ENCODE measurements at places on chromosomes 12 and 14.

DNA sequence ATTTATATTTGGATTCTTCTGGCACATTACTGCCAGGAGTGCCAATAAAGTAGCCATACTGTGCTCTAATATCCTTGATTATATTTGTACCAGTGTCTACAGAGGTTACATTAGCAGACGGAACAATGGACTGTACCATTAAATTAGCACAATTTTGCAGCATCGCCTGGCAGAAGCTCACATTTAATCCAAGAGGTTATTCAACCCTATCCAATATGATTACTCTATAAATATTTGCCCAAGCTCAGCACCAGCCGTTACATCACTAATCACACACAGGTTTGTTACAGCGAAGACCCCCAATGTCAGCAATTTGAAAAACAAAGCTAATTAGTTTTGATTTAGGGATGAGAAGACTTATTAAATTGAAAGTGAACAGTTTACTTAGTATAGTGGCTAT lies 16.9 kb upstream of the MGST1 start:
- no peaks in the 10 kb centered on the region for H3K36me3 ChIP-seq
- H3K27ac ChIP-seq, result no peak overlapping the region
- H3K4me3 ChIP-seq, result no peak overlapping the region

DNA sequence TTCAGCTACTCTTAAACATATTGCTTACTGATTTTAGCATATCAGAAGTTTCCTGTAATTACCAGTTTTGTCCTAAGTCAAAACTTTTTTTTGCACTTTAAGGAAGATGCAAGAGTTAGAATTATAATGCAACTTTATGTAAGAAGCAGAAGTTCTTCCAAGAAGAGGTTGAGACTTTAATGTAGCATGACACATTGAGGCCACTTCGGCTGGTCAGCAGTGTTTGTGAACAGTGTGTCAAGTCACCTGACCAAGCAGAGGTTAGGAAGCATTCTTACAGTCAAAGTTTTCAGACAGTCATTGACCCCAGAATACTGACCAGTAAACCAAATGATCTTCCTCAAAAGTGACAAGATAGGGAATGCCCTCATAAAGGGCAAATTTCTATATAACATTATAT lies 15.2 kb downstream of the FGFR1OP2 start:
- H3K27ac ChIP-seq, result no peak overlapping the region
- DNase-seq, result no peak
- no peaks in the 10 kb centered on the region for H3K4me1 ChIP-seq
- H3K36me3 ChIP-seq, result peaks cover 1% of the 10 kb centered on the region
- no peaks in the 10 kb centered on the region for H3K27me3 ChIP-seq

DNA sequence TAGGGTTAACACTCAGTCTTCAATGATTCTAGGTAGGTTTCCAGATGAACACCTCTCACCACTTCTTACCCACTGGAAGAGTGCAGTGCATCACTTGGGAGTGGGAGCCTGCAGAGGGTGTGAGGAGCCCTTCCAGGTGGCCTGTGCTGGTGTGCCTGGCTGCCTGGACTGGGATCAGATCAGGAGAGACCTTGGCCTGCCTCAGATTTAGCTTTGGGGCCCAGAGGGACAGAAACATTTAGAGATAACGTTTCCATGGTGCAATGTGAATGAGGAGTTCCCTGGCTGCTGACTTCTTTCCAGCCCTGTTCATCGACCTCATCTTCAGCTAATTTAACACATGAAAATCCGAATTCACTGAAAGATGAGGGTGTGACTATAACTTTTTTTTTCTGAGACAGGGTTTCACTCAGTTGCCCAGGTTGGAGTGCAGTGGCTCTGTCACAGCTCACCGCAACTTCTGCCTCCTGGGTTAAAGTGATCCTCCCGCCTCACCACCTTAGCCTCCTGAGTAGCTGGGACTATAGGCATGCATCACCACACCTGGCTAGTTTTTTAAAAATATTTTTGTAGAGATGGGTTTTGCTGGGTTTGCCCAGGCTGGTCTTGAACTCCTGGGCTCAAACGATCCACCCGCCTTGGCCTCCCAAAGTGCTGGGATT lies 53.6 kb downstream of the SUSD6 start:
- H3K4me3 ChIP-seq, result no peak overlapping the region
- DNase-seq, result peak; percentile 55
- H3K4me1 ChIP-seq, result peaks cover 41% of the 10 kb centered on the region
- H3K36me3 ChIP-seq, result peaks cover 1% of the 10 kb centered on the region
- no peaks in the 10 kb centered on the region for H3K27me3 ChIP-seq
- no peak overlapping the region for H3K27ac ChIP-seq

GRCh38 chr12:65156366-65156841 lies 13.0 kb upstream of the LEMD3 start:
- H3K4me1 ChIP-seq, result no peaks in the 10 kb centered on the region
- no peak for DNase-seq

DNA sequence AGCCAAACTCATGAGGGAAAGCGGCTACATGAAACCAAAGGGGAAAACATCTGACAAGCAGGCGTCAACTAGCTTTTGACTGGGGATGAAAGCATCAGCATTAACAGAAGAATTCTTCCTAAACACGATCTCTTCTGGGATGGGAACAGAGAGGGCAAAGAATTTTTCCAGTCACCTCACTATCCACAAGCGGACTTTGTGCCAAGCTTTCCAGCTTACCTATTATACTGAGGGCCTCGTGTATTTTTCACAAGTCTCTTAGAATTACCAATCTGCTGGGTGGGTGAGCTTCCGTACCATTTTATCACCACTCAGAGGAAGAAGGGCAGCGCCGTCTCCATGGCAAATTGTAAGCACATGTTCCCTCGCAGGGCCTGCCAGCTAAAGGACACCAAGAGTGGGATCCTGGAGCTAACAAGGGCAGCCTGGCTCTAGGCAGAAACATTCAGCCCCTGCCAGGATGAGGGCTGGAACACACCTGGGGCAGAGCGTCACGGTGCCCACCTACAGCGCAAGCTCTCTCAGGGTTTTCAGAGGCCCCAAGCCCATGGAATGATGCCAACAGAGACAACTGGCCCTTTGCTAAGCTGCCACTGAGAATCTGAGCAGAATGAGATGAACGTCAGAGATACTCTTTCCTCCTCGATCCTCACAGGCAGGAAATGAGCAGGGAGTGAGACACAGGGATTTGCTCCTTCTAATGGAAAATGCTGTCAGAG lies 74.6 kb downstream of the CHGA start:
- no peaks in the 10 kb centered on the region for H3K36me3 ChIP-seq
- no peak overlapping the region for H3K27ac ChIP-seq
- H3K4me3 ChIP-seq, result no peak overlapping the region
- H3K4me1 ChIP-seq, result no peaks in the 10 kb centered on the region
- DNase-seq, result no peak
- no peaks in the 10 kb centered on the region for H3K27me3 ChIP-seq

DNA sequence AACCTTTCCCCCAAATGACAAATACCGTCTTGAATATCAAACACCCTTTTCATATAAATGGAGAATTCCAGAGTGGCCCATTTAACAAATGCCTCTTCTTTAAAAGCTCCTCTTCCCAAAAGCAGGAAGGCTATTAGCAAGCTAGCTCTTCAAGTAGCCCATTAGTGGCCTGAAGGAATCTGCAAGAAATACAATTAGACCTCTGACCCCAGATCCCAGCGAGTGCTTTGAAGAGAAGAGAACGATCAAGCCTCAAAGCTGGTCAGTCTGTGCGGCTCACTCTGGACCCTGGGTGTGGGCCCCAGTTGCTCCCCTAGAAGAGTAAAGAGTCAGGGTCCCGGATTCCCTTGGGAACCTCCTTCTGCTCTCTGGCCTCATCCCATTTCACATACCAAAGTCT lies 325.6 kb downstream of the NUAK1 start:
- no peak overlapping the region for H3K4me3 ChIP-seq
- H3K27me3 ChIP-seq, result no peaks in the 10 kb centered on the region
- H3K4me1 ChIP-seq, result peaks cover 18% of the 10 kb centered on the region
- H3K36me3 ChIP-seq, result no peaks in the 10 kb centered on the region

DNA sequence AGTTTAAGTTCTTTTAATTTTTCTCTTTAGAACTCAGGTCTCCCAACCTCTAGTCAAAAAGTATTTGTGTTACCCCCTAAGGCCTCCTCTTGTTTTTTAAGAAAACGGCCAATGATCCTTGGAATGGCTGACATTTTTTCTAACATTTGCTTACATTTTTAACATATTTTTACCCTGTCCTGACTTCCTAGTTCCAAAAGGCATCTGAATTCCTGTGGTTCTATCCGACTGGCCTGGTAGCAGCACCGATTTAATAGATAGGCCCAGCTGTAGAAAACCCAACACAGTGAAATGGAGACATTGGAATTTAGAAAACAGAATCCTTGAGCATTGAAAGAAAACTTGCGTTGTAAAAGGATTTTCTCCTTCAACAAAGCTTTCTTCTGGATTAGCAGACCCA lies 134.7 kb upstream of the GSC start:
- H3K4me1 ChIP-seq, result peaks cover 9% of the 10 kb centered on the region
- no peak for DNase-seq

DNA sequence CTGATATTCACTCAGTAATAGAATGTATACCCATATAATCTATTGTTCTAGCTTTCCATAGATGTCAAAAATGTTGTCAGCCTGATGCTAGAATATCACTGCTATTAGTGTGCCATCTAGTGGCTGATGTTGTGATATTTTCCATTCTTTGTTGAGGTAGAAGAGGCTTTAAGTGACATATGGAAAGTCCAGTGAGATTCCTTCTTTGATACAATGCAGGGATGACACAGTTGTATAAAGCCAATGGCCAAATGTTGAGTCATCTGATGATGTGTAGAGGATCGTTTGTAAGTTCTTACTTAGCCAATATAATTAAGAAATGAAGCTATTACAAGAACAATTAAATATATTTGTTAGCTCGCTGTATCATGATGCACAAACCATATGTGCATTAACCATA lies 58.1 kb upstream of the PCED1B start:
- no peak overlapping the region for H3K27ac ChIP-seq
- H3K4me3 ChIP-seq, result no peak overlapping the region
- peaks cover 17% of the 10 kb centered on the region for H3K4me1 ChIP-seq
- DNase-seq, result peak; percentile 74
- no peaks in the 10 kb centered on the region for H3K36me3 ChIP-seq
- H3K27me3 ChIP-seq, result no peaks in the 10 kb centered on the region

- H3K36me3 ChIP-seq, result no peaks in the 10 kb centered on the region
- H3K4me1 ChIP-seq, result no peaks in the 10 kb centered on the region
- no peak overlapping the region for H3K4me3 ChIP-seq
- H3K27ac ChIP-seq, result no peak overlapping the region
- H3K27me3 ChIP-seq, result no peaks in the 10 kb centered on the region
- DNase-seq, result no peak
Observed at GRCh38 chr12:120914794-120915193, 10.6 kb upstream of the SPPL3 start.

- H3K27me3 ChIP-seq, result no peaks in the 10 kb centered on the region
- DNase-seq, result no peak
- H3K4me1 ChIP-seq, result peaks cover 15% of the 10 kb centered on the region
- peak overlapping the region; percentile 84 for H3K27ac ChIP-seq
Observed at GRCh38 chr12:45214749-45215418, 1.0 kb upstream of the ANO6 start.

- DNase-seq, result no peak
- H3K36me3 ChIP-seq, result peaks cover 4% of the 10 kb centered on the region
- H3K4me1 ChIP-seq, result no peaks in the 10 kb centered on the region
- H3K27ac ChIP-seq, result no peak overlapping the region
- H3K4me3 ChIP-seq, result no peak overlapping the region
Observed at GRCh38 chr14:39060818-39061437, 42.1 kb downstream of the SEC23A start.

DNA sequence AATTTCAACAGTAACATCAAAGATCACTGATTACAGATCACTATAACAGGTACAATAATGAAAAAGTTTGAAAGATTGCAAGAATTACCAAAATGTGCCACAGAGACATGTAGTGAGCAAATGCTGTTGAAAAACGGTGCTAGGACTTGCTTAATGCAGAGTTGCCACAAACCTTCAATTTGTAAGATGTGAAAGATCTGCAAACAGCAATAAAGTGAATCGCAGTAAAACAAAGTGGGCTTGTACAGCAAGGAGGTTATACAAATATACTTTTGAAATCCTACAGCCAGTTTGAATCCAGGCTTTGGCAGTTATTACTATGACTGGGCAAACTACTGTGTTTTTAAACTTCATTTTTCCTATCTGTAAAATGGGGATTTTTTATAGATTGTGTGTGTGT lies 1.0 kb upstream of the PLEKHA5 start:
- H3K4me1 ChIP-seq, result 0 out of 2 replicates have a peak, but pooled peaks cover 9% of the 10 kb centered on the region
- DNase-seq, result no peak
- peak overlapping the region; percentile 63 for H3K27ac ChIP-seq
- H3K27me3 ChIP-seq, result no peaks in the 10 kb centered on the region
- H3K36me3 ChIP-seq, result no peaks in the 10 kb centered on the region
